HEK293T (cell line): ENCODE measurements at places on chromosomes 7 and 10.

GRCh38 chr7:99030951-99031350 is 113.0 kb downstream of the SMURF1 start:
- no peak for DNase-seq

DNA sequence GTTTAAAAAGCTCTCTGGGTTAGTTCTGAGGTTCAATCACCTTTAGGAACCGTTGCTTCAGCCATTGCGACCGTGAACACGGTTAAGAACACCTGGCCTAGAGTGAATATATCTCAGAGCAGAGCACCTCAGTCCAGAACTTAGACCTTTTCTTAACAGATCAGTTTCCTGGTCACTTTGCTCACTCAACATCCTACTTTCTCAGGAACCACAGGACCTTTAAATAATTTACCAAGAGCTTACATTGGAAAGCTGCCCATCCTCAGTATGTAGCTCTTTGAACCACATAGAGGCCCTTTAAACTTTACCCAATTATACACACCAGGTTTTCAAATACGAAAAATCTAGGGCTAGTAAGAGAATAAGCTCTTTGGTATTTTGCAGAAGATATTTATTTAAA is 153.2 kb downstream of the NRBF2 start:
- DNase-seq = no peak

- no peak for DNase-seq
Observed at GRCh38 chr10:117619707-117620405, 77.3 kb downstream of the EMX2 start.

- no peak for DNase-seq
Observed at GRCh38 chr10:133237588-133238465, at the start of gene VENTX. VENTX (plus strand) TSS chr10:133237855; CDS start chr10:133237915, 60 bp downstream.

DNA sequence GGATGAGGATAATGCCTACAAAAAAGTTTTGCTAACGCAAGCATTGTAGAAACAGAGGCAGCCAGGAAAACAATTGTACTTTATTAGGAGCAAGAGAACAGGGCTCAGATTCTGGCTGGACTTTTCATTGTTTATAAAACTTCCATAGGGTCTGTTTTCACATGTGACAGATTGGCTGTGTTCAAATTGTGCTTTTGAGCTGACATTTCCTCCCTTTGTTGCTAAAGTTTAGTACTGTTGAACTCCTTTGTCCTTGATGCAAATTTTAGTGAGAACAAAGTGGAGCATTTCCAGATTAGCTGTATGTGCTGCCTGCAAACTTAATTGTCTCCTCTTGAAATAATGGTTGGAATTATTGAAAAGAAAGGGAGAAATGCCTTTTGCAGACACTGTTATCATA is 221.0 kb upstream of the FZD1 start:
- DNase-seq = no peak

- DNase-seq = no peak
Observed at GRCh38 chr7:131097662-131098376, 229.9 kb upstream of the MKLN1 start.

DNA sequence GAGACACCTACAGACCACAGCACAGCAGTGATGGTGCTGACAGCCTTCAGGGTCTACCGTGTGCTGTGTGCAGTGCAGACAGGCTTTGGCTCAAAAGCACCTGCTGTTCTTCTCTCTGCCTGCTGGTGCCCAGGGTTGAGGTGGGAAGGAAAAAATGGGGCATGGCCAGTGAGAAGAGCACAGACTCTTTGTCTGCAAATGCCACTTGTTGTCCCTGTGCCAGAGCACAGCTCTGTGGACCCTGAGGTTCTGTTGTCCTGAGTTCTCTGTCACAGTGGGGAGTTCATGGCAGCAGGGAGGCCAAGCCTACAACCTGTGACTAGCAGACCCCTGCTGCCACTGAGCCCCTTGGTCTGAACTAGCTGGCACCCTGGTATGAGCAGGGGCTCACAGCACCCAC is 376.7 kb downstream of the GLRX3 start:
- DNase-seq = no peak

GRCh38 chr7:154259396-154259795 is 207.2 kb downstream of the DPP6 start:
- no peak for DNase-seq

DNA sequence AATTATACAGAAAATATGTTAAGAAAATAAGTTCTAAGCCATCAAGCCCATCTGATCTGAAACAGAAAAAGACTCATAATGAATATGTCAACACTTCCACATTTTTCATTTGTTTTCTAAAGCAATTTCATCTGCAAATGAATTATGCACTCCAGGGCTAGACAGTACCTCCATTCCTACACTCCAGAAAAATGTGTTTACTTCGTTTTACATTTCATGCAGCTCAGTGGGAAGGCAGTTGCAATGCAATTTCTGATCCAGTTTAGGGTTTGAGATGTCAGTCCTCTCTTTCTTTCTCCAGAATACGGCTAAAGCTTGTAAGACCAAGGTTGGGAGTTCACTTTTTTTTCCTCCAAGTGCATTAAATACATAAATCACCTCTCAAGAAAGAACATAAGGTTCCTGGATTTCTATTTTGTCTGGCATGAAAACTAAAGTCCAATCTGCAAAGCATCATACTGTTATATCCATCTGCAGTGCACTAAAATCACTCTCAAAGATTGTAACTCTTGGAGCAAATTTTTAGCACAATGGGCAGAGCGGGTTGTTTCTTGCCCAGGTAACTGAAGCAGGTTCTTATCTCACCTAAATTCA is 348.8 kb upstream of the C7orf33 start:
- no peak for DNase-seq

DNA sequence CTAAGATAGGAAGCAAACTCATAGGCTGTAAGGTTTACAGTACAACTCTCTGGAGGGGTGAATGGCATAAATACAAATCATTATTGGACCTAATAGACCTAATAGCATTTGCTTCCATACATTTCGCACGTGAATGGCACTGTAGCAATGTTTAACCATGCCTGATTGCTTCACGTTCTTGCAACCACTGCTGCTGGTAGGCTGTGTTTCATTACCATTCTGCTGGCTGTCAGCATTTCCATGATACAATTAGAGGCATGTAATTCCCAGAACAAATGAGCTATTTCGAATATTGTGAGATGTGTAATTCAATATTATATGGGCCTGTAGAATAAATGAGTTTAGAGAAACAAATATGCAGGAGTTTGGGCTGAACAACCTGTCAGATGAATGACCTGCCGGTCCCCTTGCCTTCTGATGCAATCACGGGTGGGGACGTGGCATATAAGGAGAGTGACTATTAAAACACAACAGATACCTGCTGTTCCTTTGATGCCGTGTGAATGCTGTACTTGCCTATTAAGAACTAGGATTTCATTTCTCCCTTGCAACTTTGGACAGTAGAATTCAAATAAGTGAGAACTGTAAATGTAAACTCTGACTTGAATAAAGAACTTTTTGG is 393.4 kb downstream of the ACTR3B start:
- no peak for DNase-seq

DNA sequence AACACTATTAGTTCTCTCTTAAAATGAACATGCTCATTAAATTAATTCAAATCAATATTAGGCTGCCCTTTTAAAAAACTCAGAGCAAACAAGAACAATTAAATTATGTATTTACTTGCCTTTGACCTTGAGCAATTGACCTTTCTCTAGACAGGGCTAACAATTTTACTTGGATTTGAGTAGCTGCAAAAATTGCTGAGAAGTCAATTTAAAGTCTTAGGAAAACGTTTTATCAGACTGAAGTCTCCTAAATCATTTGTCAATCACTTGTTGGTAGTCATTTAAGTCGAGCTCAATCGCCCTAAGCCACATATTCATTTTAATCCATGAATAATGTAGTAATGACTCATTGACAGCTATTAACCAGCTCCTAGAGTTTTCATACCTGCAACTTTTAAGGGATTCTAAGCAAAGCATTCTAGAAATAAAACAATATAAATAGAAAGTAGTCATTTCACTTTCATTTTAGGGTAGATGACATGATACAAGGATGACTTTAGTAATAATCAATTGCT is 84.9 kb upstream of the SEC61G start:
- DNase-seq = no peak

GRCh38 chr10:74078037-74078436 is 72.6 kb downstream of the AP3M1 start:
- DNase-seq = no peak

- no peak for DNase-seq
Observed at GRCh38 chr7:100371561-100372171, 1.6 kb upstream of the PILRA start.

DNA sequence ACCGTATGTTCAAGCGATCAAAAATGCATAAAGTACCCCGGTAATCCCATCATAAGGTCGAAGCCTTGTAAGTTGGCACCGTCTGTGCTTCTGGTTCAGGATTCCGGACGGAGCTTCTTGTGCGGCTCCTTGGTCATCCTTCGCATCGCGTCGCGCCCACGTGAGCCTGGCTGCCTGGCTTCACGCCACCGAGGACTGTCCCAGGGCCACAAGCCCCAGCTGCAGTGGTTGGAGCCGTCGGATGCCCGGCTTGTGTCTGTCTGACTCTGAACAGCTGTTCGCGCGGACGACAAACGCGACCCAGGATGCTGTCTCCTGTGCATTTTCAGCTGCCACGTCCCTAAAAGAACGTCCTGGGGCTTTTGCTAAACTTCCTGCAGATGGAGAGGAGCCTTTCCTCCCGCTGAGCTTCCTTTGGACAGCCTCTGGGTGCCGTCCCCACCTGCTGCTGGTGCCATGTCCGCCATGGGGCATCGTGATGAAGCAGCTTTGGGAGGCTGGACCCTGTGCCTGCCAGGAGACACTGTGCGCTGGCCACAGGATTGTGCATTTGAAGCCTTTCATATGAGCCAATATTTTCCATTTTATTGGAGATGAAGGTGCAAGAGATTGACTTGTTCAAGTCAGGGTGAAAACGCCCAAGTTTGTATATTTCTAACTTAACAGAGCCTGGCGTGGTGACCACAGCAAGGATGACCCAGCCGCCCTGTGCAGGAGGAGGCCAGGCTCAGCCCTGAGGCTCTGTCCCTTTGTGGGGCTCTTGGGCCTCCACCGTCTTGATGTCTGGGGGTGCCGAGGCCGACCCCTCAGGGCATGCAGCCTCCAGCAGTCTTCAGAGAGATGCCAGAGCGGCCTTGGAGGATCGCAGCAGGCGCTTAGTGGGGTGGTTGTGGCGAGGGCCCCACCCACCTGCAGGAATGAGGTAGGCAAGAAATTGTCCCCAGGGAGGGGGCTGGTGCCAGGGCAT is 6.7 kb upstream of the JAKMIP3 start:
- DNase-seq = no peak

DNA sequence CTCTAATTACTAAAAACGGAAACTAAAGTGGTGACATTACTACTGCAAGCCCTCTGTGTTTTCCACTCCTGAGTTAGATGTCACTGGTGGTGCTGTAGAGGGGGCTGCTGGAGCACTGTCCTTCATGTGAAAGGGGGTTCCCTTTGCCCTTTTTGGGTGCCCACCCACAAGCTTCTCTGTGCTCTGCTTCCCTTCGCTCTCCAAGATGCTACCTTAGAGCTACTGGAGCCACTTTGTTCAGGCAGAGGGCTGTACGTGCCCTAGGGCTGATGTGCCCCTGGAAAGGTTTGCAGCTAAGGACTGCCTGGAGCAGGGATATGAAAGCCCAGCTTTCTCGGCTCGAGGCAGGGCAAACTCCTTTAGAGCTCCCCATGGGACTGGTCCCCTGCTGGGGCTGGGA is 28.3 kb downstream of the EMX2 start:
- DNase-seq = no peak

DNA sequence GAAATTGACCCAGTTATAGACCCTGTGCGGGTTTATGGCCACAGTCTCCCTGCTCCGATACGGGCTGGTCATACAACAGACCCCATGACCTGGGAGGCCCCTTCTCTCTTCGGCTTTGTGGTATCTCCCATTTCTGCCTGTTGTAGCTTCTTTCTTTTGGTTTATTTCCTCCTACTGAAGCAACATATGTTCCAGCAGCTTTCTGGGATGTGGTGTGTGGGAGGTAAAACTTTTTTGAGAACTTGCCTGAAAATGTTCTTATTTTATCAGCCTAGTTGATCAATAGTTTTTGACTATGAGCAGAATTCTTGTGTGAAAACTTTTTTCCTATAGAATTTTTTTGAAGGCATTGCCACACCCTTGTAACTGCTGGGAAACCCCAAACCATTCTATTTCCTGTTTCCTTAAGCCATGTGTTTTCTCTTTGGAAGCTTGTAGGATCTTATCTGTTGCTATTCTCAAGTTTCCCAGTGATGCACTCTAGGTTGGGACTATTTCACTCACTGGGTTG is 80.0 kb downstream of the DAGLB start:
- no peak for DNase-seq

DNA sequence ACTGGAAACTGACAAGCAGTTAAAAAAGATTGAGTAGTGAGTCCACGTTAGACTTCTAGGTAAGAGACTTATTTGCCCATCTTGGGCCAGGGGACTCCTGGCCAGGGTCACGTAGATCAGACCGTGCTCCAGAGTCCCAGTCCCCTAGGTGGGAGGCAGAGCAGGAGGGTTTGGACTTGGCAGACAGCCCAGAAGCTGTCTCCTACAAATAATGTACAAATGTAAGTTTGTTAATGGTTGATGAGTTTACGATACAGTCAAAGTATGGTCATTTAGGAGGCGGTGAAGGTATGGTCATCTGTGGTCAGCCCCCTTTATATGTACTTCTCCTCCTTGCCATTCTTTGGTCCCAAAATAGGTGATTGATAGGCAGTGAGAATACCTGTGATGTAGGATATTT is 28.2 kb downstream of the INPP5F start:
- DNase-seq = peak; percentile 39

DNA sequence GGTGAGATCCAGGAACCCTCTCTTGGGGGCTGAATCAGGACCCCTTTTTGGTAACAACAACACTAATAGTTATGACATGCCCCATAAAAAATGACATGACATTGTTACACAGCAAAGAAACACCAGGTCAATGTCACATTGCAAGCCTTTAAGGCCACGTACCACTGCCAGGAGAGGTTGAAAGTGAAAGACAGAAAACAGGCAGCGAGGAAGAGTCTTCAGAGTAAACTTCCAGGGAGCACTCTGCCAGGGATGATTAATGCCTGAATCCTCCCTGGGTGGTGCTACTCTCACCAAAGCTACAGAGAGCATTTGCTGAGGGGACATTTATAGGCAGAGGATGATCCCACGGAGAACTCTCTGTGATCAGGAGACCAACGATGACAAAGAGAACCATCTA is 551.6 kb downstream of the CALN1 start:
- no peak for DNase-seq

- DNase-seq = no peak
Observed at GRCh38 chr10:88239212-88239611, 343.9 kb downstream of the RNLS start.

- no peak for DNase-seq
Observed at GRCh38 chr7:103343332-103343731, 1.2 kb downstream of the DNAJC2 start.

DNA sequence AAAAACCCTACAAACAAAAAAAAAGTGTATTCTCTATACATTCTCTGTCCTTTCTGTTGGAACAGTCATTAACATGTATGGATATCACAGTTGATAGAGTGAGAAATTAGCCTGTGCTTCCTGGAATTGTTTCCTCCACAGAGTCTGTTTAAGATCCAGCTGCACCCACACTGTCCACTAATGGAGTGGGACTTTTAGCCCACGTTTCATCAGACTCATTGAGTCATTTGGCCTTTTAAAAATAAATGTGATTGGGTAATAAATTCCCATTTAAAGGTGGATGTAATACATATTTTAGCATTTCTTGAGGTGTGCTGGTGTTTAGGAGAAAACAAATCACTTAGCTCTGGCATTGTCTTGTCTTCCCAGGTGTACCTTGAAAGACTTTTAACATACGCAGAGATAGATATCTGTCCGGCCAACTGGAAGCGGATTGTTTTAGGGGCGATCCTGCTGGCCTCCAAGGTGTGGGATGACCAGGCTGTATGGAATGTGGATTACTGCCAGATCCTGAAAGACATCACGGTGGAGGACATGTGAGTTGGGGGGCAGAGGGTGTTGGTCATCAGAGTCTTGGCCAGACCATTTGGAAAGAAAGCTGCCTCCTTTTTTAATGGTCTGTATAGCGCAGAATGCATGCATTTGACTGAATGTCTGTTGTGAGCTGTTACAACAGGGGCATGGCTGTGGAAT is 52.3 kb upstream of the GJD4 start:
- no peak for DNase-seq
